RPMI7951 (cell line): ENCODE measurements at places on chromosomes 6 and 20. TPM values are rescaled to one million over a fixed set of nuclear protein-coding genes. Genes with fewer than 3 reads are reported as not detected.

- no peak for DNase-seq
Observed at GRCh38 chr6:337805-338368, 45.6 kb downstream of the DUSP22 start.

DNA sequence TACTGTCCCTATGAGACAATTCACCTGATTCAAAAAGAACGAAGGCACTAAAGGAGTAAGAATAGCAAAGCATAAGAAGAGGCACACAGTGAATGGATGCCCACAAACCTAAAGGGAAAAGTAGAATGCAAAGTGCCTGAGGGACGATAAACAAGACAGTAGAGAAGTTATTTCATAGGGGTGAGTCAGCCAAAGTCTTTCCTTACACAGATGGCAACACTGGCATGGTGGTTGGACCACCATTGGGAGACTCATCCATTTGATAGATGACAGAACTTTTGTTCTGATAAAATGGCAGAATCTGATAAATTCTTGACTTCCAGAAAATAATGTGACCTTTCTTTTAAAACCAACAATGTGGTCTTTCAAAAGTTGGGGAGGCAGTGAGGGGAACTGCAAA is 148.1 kb upstream of the HDAC2 start:
- peak; percentile 65 for DNase-seq

DNA sequence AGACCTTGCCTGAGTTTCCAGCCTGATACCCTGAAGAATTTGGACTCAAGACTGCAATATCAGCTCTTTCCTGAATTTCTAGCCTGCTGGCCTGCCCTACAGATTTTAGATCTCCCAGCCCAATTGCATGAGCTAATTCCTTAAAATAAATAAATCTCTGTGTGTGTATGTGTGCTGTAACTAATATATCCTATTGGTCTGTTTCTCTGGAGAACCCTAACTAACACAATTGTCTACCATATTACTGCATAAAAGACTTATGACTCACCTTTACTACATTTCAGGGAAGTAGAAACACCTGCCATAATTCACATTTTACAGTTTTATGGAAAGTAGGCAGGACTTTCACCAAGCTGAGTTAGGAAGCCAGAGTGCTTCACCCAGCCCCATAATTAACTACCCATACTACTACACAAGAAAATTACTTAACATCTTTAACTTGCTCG is 90.7 kb upstream of the BEND6 start:
- DNase-seq: no peak

DNA sequence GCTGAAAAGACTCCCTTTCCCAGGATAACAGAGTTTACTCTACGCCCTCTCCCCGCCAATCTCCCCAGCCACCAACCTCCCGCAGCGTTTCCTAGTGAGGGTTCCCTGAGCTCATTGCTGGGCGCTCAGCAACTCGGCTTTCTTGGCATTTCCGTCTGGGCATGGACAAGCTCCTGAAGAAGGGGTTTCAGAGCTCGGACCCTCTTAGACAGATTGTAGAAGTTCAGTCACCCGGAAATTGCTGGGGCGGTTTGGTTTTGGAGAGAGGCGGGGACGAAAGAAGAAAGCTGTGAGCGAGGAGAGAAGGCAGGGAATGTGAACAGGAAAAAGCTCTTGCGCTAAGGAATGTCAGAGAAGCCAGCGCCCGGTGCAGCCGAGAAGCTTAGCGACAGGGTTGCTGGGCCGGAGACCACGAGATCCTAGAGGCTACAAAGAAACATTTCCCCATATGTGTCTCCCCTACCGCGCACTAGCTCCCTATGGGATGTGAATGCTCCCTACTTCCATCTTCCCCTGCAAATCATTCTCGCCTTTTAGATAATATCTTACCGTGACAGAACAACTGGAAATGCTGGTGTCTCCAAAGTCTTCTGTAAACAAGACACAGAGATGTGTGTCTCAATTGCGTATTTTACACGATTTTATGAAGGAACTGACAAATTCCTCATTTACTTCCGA is 15.8 kb downstream of the POM121L2 start:
- peak; percentile 64 for DNase-seq

- DNase-seq: no peak
Observed at GRCh38 chr6:43965628-43966373, 161.5 kb downstream of the MRPL14 start.

GRCh38 chr6:142802124-142802523 is 142.9 kb downstream of the HIVEP2 start:
- DNase-seq: peak; percentile 95

- no peak for DNase-seq
Observed at GRCh38 chr20:41984031-41984430, 365.9 kb upstream of the CHD6 start.

DNA sequence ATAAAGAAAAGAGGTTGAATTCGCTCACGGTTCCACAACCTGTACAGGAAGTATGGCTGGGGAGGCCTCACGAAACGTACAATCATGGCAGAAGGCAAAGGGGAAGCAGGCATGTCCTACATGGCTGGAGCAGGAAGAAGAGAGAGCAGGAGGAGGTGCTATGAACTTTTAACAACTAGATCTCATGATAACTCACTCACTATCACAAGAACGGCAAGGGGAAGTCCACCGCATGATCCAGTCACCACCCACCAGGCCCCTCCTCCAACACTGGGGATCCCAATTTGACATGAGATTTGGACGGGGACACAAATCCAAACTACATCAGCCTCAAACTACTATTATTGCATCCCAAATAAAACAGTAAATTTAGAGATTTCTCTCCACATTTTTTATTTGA is 53.6 kb upstream of the CST7 start:
- no peak for DNase-seq

GRCh38 chr6:21455071-21455470 is 138.5 kb upstream of the SOX4 start:
- no peak for DNase-seq

DNA sequence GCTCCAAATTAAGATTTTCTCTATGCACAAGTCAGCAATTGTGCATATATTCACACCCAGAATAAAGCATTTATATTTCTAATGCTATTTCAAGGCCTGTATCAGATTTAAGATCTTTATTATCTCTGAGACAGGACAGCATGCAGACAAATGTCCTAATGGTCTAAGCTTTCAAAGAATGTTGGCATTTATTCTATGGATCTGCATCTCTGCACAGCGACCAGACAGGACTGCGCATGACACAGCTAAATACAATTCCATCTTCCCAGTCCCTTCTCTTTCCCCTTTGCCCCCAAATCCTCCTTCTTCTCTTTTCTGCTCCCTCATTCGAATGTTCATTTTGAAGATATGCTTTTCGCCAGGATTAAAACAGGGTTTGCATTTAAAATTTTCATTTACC is 478.5 kb downstream of the PKHD1 start:
- no peak for DNase-seq

DNA sequence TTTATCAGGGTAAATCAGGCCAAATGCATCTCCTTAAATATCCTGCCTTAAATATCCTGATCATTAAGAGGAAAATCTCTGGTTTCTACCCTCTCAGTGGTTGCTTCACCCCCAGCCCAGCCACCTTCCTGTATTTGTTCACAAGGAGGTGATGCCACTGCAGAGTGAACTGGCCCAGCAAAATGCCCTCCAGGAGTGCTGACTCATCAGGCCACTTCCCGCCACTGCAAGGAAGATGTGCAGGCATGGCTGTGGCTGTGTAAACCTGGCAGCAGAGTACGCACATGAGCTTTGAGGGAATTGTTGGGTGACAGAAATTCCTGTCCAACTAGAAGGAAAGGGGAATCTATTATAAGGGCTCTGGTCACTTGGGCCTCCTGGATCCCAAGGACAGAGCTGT is 13.8 kb downstream of the NQO2 start:
- DNase-seq: peak; percentile 95

DNA sequence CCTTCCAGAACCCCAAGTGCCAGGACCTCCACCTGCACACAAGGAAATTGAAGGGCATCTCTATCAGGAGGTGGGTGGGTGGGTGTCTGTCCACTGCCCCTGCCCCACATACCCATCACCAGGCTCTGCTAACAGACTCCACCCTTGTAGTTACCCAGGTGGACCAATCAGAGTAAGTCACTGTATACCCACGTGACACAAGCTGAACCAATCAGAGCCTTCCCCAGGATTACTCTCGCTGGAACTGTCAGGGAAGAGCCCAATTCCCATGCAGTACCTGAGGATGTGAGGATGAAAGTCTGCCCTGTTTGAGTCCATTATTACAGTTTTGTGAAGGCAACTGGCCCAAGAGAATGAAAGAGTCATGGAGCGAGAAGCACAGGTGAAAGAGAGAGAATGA is 4.2 kb downstream of the OCSTAMP start:
- no peak for DNase-seq

DNA sequence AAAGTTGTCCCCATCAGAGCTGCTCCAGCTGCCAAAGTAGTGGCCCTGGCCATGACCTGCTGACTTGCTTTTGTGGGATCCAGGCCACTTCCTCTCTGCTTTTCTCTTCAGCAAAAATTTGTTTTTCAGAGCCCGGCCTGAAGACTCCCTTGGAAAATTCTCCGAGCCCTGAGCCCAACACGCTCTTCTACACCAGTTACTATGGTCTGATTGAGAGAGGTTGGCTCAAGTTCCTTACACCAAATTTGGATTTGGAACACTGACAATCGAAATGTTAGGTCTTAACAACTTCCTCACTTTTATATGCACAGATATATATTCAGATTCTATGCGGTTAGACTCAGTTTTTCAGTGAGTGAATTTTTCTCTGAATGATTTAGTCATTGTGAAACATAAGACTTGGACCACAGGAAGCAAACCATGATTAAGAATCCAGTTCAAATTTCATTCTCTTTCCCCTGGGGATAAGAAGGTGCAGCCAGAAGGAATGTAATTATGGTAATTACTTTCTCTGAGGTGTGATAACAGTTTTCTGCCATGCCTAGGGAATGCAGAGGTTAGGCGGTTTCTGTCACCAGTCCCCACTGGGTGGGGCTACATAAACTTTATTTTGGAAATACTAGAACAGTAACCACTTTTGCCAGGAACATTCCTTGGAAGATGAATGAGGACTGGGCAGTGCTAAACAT is 365.2 kb downstream of the SYNE1 start:
- DNase-seq: peak; percentile 77

DNA sequence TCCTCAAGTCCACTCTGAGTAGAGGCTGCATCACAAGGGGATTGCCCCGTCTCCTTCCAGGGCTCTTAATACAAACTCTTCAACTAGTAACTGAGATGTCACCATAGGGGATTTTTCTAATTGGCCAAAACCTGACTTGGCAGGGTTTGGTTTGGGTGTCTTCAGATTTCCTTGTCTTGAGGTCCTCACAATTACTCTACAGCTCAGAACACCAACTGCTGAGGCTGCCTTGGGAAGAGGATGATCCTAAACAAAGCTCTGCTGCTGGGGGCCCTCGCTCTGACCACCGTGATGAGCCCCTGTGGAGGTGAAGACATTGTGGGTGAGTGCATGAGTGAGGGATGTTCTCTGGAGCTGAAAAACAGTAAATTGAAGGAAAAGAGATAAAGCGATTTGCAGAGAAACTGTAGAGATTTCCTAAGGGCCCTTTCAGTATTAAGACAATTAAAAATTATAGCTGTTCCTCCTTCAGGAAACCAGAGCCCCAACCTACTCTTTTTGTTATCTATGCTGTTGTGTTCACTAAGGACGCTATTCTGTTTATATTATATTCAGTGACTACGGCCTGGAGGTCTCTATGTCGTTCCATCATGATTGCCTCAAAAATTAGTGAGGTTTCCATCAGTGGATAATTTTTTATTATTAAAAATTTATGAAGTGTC is at the start of gene HLA-DQA1:
Gene HLA-DQA1, plus strand, starts transcription at position 188 of the 662 bp plus-strand sequence. Its CDS starts 53 bp downstream, at position 241.
- no peak for DNase-seq

DNA sequence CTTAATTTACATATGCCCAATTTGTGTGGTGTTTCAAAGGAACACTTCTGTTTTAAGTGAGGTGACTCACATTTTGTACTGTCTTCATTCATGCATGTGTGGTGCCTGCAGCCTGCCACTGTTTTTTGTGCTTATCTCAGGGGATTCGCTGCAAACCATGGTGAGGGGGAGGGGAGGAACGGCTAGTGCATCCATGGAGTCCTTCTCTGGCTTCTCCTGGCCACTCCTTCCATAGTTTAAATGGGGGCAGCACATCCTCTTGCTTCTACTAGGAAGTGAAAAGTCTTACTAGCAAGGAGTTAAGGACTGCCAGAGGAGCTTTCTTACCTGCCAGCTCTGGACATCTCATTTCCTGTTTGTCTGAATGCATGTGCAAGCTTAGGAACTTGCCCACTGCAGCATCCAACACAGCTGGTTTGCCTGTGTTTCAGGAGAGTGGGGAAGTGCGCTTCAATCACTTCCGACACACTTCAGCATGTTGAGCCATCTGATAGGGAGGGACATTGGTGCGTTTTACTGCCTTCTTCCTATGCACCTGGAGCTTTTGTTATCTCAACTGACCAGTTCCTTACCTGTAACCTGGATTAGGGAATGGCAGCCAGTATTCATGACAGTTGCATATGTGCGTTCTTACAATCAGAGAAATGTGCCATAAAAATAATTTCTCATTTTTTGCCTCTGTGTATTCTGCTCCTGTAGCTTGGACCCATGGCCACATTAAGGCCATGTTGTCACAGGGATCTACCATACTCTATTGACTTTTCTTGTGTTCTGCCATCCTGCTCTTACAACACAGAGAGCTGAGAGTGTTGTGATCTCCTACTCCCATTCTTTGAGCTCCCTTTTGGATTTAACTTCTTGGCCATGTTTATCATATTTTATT is 211.3 kb downstream of the ARID1B start:
- DNase-seq: peak; percentile 30

- DNase-seq: no peak
Observed at GRCh38 chr6:31131595-31131994, 7.3 kb downstream of the PSORS1C2 start.

- peak; percentile 71 for DNase-seq
Observed at GRCh38 chr6:99344289-99344688, 5.2 kb downstream of the FAXC start.

The AGPAT4 gene
- 15.5 and 16.2 TPM in 2 replicates for total RNA-seq

The FILIP1 gene
- not detected in 2 replicates for total RNA-seq

The CNPY3 gene
- 70.0 and 83.3 TPM in 2 replicates for total RNA-seq

The FAM162B gene
- total RNA-seq: not detected in 2 replicates

The VGLL2 gene
- total RNA-seq: not detected in 2 replicates

The FOXF2 gene
- 1.1 and 2.0 TPM in 2 replicates for total RNA-seq

The ELOVL2 gene
- 0.59 and 1.2 TPM in 2 replicates for total RNA-seq

The HLA-DQA1 gene
- total RNA-seq: not detected in 2 replicates

The OVOL2 gene
- total RNA-seq: not detected in 2 replicates

The SLC17A4 gene
- total RNA-seq: not detected in 2 replicates

The MAN1A1 gene
- total RNA-seq: 17.8 and 19.7 TPM in 2 replicates

The DUSP15 gene
- not detected in 2 replicates for total RNA-seq
